ENCODE measurements at places on chromosomes 13 and 19.

- no peak for DNase-seq
Observed at GRCh38 chr19:28169168-28169887, 1043.6 kb downstream of the UQCRFS1 start.

DNA sequence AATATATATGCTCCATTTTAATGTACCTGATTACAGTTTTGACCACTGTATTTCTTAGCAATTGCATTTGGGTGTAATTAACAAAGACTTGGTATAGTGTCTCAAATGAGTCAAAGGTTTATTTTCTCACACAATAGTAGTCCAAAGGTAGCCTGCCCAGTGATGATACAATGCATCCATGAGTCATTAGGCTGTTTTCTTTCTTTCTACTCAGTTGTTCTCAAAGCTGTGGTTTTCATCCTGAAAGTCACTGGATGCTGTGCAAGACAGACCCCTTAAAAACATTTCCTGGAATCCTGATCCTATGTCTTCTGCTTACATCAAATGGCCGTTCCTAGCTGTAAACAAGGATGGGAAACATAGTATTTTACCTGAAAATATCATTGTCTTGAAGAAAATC lies 651.2 kb upstream of the MIR17HG start:
- DNase-seq: no peak

- no peak for DNase-seq
Observed at GRCh38 chr13:102729560-102730270, 34.9 kb upstream of the METTL21C start.

GRCh38 chr13:113152984-113153809 lies 5.3 kb upstream of the PROZ start:
- DNase-seq: peak; percentile 66

- no peak for DNase-seq
Observed at GRCh38 chr19:11053817-11054195, 35.5 kb upstream of the LDLR start.

- no peak for DNase-seq
Observed at GRCh38 chr13:113499936-113500335, 9.4 kb upstream of the DCUN1D2 start.

GRCh38 chr13:106472621-106473020 lies 62.8 kb downstream of the EFNB2 start:
- DNase-seq: no peak

DNA sequence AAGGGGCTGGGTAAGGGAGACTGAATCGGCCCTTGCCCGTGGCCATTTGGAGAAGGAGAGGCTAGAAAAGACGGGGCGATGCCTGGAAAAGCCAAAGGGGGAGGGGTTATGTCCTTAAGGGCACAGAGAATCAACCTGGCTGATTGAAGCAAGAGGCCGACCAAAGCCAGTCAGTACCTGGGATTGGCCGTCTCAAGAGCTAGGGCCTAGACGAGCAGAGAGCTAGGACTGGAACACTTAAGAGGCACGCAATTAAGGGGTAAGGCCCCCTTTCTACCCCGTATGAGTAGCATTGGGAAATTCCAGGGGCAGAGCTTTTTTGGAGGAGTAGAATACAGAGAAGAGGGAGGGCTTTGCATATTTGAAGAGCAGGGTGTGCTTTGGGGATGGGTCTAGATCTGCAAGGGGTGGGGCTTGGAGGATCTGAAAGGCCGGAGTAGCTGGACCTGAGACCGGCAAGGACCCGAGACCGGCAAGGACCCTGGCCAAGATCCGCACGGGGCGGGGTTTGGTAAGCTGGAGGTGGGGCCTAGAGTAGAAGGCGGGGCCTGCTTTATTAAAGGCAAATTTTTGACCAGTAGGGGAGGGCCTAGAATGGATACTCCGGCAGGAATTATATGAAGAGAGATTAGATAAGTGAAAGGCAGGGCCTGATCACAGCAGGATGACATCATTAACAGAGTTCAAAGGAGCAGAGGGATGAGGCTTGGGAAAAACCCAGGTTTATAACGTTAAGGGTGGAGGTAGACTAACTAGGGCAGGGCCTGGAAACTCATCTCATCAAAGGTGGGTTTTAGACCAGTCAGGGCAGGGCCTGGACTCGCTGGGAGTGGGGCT lies 10.7 kb upstream of the CACNG6 start:
- no peak for DNase-seq

- DNase-seq: no peak
Observed at GRCh38 chr13:32737679-32738078, 151.4 kb downstream of the PDS5B start.

DNA sequence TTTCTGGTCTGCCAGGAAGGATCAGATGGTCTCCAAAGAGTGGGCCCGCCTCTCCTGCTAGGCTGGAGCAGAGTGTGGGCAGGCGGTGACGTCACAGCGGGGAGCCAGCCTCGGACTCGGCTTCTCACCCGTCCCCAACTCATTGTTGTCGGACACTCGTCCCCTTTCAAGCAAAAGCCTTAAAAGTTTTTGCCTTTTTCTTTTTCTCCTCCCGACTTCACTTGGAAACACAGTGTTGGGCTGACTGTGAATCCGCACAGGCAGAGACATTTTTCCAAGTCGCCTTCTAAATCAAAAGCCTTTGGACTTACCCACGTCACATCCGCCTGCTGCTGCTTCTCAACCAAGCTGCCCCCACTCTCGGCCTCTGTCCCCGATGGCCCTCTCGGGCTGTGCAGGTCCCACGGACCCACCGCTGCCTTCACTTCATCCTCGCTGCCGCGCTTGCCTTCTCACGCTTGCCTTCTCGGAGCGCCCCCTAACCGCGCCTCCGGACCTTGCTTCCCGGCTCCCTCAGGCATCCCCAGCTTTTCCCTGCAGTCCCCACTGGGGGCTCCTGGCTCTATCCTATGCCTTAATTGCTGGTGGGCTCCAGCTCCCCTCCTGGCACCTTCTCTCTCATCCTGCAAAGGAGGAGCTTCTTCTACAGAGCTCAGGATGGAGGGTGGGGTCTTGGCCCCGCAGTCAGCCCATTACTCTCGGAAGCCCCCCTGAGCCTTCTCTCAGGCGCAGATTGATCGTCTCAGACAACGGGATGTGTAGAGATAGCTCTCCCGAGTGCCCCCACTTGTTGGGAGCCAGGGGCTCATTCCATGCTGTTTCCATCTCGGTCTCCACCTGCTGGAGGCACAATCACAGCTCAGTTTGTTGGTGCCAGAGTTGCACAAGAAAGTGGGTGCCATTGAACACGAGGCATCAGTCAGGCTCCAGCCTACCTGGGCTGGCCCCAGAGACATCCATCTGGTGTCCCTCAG lies 3.9 kb upstream of the ZNF135 start:
- DNase-seq: no peak

DNA sequence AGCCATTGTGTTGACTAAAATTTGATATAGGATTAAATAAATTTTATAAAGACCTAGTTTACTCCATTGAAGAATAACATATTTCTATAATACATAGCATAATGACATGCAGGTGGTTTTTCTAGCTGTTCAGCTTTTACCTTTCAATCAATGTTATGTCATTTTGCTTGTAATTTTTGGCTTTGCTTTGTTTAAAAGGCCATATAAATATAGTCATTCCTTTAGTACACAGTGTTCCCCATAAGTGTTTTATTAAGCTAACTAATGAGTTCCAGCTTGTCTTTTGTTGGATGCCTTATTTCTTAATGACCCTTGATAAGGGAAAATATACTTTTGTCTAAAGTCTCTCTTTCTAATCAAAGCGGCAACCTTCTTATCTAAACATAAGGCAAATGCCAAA lies 906.3 kb upstream of the GPC6 start:
- no peak for DNase-seq

DNA sequence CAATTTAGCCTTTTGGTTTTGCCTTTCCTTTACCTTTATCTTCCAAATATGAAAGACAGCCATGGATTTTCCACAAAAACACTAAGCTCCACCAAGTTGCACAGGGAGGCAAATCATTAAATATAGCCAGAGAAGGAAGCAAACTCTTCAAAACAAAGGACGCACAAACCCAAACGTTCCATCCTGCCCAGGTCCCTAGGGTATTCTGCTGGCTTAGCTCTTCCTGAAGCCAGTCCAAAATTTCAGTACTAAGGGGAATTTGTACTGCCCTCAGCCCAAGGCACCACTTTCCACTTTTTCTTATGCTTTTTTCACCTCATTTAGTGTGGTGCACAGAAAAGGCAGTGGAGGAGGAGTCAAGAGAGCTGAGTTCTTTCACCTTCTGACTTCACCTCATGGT lies 169.9 kb downstream of the FLT1 start:
- no peak for DNase-seq

GRCh38 chr19:10085641-10086590 lies at the start of gene SHFL:
SHFL (plus strand) TSS chr19:10086317; CDS start chr19:10086428, 111 bp downstream.
- peak; percentile 82 for DNase-seq

GRCh38 chr19:36110487-36111199 lies at the start of gene OVOL3:
OVOL3 (plus strand) TSS chr19:36111143; CDS start chr19:36111203, 60 bp downstream.
- no peak for DNase-seq

DNA sequence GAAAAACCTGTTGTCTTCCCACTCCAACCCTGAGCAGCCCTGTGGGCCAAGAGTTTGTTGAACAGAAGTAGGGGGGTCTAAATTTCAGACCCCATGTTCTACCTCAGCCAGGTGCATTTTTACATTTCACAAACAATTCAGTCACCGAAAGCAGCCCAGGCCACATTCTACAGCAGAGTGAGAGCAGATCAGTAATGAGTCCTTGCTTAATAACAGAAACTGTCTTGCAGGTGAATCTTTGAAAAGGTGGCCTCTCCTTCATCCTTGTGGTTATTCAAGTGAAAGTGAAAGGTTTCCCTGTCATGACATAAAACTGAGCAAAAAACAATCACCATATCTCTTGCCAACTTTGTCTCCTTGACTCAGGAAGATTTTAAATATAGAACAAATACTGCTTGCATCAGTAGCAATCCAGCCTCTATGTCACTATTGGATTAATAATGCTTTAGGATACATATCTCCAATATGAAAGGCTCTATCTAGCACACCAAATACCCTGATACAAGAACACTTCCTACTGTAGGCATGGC lies 670.2 kb downstream of the DIAPH3 start:
- DNase-seq: no peak

DNA sequence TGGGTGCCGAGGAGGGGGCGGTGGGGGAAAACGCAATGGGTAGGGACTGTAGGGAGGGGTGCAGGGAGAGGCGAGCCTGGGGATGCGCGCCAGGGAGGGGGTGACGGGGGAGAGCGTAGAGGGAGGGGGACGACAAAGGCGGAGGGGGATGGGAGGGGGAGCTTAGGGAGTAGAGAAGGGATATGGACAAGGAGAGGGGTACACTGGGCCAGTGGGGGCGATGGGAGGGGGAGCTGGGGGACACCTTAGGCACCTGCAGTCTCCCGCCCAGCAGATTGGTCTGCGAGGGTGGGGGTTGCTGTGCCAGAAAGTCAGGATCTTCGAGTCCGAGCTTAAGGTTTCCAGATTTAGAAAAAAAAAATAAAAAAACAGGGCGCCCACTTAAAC lies 15.7 kb downstream of the CCDC124 start:
- no peak for DNase-seq

DNA sequence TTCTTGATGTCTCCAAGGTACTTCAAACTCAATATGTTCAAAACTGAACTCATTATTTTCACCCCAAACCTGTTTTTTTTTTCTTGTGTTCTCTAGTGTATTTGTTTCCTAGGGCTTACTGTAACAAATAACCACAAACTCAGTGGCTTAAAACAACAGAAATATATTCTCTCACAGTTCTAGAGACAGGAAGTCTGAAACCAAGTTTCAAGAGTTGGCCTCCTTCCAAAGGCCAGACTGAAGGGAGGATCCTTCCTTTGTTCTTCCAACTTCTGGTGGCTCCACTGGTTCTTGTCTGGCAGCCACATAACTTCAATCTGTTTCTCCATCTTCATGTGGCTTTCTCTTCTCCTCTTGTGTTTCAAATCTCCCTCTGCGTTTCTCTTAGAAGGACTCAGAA lies 62.0 kb upstream of the PDCD5 start:
- no peak for DNase-seq

- DNase-seq: no peak
Observed at GRCh38 chr13:24495151-24495729, 17.3 kb downstream of the PARP4 start.

GRCh38 chr13:76213423-76213904 lies 577.3 kb downstream of the LMO7 start:
- DNase-seq: no peak

GRCh38 chr13:32791545-32792172 lies 205.4 kb downstream of the PDS5B start:
- no peak for DNase-seq

DNA sequence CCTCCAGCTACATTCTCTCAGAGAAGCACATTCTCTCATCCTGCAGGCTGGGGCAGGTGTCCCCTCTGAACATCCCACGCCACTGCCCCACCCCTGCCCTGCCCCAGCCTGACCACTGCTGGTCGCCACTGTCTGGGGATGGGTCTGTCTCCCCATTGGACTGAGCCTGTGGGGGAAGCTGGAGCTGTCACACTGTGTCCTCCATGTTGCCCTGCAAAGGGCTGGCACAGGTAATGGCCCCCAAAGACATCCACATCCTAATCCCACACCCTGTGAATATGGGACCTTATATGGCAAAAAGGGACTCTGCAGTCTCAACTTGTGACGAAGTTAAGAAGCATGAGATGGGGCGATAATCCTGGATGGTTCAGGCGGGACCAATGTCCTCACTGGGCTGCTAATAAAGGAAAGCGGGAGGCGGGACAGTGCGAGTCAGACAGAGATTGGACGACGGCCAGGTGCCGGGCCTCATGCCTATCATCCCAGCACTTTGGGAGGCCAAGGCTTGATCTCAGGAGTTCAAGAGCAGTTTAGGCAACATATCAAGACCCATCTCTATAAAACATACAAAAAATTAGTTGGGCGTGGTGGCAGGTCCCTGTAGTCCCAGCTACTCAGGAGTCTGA lies 9.1 kb downstream of the AP2S1 start:
- DNase-seq: no peak

- no peak for DNase-seq
Observed at GRCh38 chr19:29677001-29677817, 11.9 kb downstream of the PLEKHF1 start.

- DNase-seq: no peak
Observed at GRCh38 chr13:48493066-48493765, 39.7 kb downstream of the RCBTB2 start.

DNA sequence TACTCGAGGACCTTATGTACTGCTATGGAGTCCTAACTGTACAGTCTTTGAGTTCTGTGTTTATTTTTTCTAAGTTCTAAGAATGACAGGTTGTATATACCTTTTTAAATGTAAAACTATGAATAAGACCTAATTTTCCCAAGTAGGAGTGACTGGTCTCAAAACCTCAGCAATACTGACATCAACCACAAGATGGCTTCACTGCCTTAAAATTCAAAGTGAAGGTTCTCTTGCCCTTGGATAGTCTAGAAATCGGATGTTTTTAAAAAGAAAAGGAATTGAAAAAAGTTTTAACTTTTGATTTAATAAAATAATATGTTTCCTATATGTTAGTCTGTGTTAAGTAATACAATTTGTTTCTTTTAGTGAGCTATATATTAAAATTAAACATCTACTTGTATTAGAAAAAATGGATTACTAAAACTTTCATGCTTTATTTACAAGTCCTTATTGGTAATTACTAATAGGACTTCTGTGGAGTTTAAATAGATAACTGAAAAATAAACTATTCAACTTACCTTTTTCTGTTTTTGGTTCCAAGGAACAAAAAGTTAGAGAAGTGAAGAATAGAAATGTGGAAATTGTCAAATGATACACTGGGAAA lies 52.0 kb downstream of the TDRD3 start:
- DNase-seq: peak; percentile 4
